ENCODE measurements at places on chromosomes 11 and 22.
A peak's percentile ranks its signal among the peaks of the same experiment; 100 is the strongest.

- no peak for DNase-seq
Observed at GRCh38 chr11:93166194-93166593, 31.6 kb downstream of the SLC36A4 start.

- no peak for DNase-seq
Observed at GRCh38 chr11:113016905-113017304, 55.7 kb downstream of the NCAM1 start.

DNA sequence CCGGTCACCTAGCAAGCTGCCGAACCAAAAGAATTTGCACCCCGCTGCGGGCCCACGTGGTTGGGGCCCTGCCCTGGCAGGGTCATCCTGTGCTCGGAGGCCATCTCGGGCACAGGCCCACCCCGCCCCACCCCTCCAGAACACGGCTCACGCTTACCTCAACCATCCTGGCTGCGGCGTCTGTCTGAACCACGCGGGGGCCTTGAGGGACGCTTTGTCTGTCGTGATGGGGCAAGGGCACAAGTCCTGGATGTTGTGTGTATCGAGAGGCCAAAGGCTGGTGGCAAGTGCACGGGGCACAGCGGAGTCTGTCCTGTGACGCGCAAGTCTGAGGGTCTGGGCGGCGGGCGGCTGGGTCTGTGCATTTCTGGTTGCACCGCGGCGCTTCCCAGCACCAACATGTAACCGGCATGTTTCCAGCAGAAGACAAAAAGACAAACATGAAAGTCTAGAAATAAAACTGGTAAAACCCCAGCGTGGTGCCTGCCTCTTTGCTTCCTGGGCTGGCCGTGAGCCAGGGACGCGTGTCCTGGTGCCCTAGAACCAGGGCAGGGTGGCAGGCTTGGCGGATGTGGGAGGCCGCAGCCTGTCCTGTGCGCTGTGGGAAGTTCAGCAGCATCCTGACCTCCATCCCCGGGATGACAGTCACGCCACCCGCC, 13.2 kb downstream of the CCND1 start:
- DNase-seq, result no peak

- DNase-seq, result no peak
Observed at GRCh38 chr22:36358533-36359469, 29.0 kb downstream of the MYH9 start.

DNA sequence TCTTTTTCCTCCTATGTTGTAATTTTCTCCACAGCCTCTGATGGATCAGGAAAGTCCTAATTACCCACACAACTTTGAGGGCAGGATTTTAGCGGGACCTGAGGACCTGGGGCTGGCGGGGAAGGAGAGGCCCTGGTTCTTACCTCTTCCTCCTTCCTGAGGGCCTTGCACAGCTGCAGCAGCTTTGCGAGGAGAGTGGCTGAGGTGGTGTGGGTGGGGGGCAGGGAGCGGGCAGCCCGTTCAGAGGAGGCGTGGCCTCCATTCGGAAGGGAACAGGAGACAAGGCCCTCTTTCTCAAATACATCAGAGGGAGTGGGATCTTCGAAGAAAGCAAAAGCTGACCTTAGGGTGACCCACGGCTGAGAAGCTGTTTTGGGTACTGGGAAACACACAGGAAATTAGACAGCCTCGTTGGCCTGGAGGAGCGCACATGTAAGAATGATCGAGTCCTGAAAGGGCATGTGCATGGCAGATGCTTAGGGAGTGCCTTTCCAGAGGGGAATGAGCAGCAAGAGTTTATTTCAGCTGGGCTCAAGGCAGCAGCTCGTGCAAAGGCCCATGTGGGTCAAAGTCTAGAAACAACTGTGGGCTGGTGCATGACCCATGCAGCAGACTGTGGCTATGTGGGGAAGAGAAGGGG, 76.6 kb upstream of the NARS2 start:
- DNase-seq, result no peak

- no peak for DNase-seq
Observed at GRCh38 chr11:118046964-118047700, 29.7 kb upstream of the TMPRSS4 start.

DNA sequence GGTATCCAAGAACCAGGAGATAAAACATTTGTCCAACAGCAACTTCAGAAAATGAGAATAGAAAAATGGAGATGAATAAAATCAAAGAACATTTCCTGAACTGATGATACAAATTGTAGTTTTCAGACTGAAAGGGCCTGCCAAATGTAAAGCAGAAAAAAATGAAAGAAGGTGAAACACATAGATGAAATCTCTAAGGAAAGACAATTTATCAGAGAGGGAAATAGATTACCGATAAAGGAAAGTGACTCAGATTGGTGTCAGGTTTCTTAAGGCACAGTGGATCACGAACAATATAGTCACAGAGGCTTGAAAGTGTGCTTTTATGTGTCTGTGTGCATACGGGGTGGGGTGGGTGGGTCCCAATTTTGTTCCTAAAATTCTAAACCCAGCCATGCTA, 4.1 kb upstream of the STT3A start:
- no peak for DNase-seq

- no peak for DNase-seq
Observed at GRCh38 chr11:86067009-86067850, 1.7 kb downstream of the PICALM start.

DNA sequence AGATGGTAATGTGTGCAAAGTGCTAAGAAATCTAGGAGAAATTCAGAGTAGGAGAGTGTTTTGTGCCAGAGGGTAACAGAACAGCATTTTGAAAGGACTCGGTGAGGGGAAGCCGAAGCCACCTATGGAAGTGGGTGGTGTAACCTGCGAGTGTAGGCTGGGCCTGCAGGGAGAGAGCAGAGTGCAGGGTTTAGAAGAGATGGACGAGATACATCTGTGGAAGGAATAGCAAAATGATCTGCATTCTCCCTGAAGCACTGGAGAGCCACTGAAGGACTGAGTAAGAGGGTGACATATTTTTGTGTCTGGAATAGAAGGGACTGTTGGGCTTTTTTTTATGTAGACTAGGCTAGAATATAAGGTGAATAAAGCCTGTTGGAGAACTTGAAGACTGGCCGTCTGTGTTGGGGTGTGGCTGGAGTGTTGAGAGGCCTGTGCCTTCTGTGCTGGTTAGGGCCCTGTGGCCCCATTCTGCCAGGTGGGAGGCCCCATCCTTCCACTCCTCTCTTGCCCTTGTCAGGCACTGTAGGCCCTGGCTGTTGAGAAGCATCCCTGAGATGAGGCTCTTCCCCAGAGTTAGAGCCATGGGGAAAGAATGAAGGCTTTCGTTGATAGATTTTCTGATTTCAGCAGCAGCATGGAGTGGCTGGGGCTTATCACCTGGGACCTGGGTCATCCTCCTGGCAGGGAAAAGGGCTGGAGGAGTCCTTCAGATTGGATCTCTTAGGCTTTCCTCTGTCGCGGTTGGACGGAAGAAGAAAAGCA, 102.2 kb downstream of the ZBTB16 start:
- no peak for DNase-seq

- DNase-seq, result no peak
Observed at GRCh38 chr11:67437082-67437808, at the start of gene PTPRCAP. TSS of gene PTPRCAP (minus strand) at chr11:67437682. CDS start at chr11:67437619, 63 bp downstream.

DNA sequence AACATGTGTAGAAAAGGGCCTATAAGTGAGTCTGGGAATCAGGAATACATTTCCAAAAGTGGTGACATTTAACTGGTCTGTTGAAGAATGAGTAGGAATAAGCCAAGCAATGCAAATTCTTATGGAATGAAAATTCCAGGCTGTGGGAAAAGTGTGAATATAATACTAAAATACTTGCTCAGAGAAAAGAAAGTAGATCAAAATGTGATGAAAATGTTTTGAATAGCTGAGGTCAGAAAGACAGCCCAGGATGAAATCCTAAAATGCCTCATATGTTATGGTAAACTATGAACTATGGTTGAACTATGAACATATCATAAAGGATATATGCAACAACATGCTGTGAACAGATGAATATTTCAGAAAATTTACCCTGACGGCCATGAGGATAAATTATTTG, 688.3 kb upstream of the FAT3 start:
- DNase-seq, result no peak

- DNase-seq, result no peak
Observed at GRCh38 chr11:57473285-57473841, 13.0 kb downstream of the RTN4RL2 start.

DNA sequence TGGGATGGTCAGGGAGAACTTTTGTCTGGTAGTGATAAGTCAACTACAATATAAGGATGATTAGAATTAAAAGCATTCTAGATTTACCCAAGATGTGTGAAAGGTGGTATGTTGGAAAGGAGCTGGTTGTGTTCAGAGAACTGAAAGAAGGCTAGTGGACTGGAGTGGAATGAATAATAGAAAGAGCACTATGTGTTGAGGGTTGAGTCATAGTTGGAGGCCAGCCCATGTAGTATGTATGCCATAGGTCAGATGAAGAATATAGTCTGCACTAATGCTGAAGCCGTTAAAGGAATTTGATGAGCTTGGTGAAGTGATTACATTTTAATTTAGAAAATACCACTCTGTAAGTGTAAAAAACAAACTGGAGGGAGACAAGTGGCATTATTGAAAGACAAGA, 514.1 kb downstream of the CNTN5 start:
- DNase-seq, result no peak

DNA sequence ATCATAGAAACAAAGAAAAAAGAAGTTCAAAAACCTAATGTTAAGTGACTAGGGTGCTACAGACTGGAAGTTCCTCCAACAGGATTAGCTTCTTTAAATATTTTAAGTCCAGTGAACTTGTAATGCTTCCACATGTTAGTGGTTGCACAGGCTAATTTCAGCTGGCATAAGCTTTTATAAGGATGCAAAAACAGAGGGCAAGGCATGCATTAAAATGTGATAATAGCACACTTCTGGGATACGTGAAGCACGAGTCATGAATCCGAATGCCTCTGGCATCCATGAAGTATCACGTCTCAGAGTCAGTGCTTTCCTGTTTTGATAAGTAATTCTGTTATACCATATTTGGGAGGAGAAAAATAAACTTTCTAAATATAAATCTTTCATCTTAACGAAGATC, 106.8 kb downstream of the DCDC1 start:
- DNase-seq, result no peak

DNA sequence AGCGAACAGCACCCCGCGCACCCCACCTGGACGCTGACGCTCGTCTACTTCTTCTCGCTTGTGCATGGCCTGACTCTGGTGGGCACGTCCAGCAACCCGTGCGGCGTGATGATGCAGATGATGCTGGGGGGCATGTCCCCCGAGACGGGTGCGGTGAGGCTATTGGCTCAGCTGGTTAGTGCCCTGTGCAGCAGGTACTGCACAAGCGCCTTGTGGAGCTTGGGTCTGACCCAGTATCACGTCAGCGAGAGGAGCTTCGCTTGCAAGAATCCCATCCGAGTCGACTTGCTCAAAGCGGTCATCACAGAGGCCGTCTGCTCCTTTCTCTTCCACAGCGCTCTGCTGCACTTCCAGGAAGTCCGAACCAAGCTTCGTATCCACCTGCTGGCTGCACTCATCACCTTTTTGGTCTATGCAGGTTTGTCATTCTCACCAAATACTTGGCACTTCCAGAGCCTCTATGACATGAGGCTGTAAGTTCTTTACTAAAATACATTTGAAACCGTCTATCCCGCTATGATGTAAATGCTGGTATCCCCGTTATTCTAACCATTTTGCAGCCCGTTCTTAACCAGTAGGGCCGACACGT, 535 bp downstream of the AQP11 start:
- DNase-seq, result no peak

GRCh38 chr11:117618302-117618981, 178.6 kb downstream of the DSCAML1 start:
- DNase-seq, result peak; percentile 29

DNA sequence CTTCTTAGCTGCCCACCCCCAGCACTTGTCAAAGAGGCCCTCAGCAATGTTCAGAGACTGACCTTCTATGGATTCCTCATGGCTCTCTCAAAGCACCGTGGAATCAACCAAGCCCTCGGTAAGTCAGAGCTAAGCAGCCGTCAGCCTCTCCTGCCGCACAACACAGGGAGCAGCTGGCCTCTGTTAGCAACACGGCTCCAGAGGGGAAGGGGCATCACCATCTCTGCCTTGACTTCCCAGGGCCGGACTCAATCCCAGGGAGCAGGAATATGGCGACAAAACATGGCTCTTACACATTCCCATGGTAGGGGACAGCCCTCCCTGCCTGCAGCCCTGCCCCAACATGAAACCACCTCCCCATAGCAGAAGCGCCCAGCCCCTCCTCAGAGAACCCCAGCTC, 18.9 kb downstream of the ARFGAP2 start:
- no peak for DNase-seq

DNA sequence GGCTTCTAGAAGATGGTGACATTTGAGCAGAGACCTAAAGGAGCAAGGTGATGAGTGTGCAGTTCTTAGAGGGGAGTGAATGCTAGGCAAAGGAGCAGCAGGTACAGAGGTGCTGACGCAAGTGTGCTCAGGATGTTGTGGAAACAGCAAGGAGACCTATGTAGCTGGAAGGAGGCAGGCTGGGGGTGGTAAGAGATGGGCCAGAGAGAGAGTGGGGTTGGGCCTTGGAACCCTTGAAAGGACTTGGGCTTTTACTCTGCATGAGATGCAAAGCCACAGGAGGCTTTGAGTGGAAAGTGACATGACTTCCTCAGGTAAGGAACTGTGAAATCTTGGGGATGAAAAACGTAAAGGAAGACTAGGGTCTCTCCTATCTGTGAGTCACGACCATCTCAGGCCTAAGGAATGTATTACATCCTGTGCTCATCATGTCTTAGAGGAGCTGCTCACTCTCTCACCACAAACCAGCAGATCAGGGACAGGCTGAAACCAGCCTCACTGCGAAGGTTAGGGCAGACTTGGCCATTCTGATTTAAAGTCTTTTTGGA, 65.4 kb downstream of the MICAL2 start:
- no peak for DNase-seq

GRCh38 chr22:25749420-25750169, 7.6 kb downstream of the MYO18B start:
- DNase-seq, result no peak

DNA sequence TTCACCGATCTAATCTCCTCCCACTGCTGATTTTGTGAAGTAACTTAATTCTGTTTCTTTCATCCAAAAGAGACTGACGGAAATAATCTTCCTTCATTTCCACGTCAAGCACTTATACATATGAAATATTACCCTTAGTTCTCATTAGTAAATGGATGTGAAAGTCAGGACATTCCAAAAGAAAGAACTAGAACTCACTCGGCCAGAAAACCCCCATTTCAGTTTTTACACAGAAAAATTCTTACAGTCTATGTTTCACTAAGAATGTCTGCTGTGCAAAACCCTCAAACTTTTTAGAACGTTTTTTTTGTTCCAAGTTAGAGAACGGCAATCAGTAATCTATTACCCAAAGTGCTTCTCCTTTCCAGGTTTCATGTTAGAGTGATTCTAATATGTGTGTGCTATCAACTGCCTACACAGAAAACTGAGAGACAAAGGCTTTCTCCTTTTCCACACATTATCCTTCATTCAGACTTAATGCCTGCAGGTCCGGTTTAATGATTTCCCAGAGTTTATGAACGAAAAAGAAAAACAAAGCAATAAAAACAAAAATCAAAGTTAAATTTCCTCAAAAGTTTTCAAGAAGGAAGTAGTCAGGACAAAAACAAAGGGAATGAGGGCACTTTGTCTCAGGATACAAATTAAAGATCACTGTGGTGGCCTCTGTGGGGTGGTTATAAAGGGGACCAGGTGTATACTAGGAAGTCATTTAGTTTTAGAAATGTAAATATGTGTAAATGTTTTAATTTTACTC, 11.3 kb upstream of the SESN3 start:
- no peak for DNase-seq
